ENCODE measurements at places on chromosomes 11 and 22.
A peak's percentile ranks its signal among the peaks of the same experiment; 100 is the strongest.

DNA sequence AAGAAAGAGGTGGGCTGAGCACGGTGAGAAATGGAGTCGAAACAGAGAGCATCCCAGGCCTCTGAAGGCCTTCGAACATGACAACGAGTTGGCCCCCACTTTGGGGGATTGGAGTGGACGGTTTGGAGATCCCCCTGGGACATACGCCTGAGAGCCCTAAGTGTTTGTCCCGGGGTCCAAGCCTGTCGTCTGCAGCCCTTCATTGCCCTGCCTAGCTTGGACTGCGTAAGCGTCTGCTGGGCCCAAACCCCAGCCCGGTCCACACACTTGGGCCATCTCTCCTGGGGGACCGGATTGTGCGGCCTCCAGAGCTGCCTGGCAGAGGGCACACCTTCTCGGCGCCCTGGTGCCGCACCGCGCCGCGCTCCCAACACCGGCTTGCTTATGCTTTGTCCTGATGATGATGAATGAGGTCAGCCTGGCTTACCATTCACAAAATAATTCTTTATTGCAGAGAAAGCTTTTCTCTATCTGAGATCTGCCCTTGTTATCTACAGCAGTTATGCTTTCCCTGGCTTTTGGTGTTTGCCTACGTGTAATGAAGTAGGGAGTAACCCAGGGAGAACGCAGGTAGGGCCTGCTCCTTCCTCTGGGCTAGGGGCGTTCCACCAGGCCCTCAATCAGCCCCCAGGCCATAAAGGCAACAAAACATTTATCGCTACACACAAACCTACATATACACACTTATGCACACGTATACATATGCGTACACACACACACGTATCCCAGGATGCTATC is 85.9 kb upstream of the PPARA start:
- no peak for DNase-seq

DNA sequence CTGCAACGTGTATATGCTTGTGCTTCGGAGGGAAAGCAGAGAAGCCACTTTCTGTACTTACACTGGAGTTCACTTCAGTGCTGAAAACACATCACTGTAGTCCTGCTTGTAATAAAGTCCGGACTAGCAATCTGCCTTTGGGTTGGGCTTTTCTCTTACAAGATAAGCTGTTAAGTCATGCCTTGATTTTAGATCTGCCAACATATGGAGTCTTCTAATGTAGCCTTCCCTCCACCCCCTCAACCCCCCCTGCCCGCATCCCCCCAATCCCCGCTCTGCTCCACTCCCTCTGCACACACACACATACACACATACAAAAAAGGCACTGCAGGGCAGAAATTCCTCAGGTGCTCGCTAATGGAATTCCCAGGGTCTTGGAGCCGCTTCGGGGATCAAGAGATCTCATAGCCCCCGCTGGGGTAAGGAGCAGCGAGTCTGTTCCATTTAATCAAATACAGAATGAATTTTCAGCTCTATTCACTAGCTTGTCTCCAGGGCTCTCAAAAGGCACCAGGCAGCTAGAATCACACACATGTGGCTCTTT is 3.4 kb downstream of the CDON start:
- DNase-seq = no peak

- no peak for DNase-seq
Measured at GRCh38 chr11:33655842-33656600, 44.6 kb downstream of the C11orf91 start.

DNA sequence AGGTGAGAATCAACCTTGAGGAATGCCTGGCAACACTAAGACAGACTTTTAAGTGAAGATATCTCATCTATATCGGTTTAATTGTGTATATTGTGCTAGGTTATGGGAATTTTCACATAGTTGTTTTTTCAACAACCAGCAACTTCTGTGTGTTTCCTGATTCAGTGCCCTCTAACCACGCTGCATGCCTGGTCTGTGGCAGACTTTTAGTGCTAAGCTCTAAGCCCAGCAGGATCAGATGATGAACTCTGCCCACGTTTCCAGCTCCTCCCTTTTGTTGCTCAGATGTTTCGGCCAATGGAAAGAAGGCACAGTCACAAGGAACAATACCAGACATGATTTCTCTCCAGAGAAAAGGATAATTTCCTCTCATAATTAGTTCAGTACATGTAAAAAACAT is 1.4 kb upstream of the VWA5A start:
- DNase-seq = no peak

DNA sequence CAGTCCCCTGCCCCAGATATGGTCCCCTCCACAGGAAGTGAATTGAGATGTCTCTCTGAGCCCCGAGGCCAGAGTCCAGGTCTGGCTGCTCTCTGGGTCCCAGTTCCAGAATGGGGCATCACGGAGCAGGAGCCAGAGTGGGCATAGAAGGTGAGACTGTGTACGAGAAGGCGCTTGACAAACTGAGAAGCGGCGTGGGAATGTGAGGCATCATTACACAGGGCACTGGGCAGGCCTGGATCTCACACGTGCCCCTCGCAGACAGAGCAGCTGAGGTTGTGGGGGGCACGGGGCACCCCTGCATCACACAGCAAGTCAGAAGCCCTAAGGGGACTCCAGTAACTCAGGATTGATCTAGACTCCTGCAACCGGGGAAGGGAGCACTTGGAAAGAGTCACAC is 9.2 kb downstream of the STARD10 start:
- no peak for DNase-seq

- DNase-seq = no peak
Measured at GRCh38 chr22:46119729-46120419, 30.5 kb upstream of the PPARA start.

DNA sequence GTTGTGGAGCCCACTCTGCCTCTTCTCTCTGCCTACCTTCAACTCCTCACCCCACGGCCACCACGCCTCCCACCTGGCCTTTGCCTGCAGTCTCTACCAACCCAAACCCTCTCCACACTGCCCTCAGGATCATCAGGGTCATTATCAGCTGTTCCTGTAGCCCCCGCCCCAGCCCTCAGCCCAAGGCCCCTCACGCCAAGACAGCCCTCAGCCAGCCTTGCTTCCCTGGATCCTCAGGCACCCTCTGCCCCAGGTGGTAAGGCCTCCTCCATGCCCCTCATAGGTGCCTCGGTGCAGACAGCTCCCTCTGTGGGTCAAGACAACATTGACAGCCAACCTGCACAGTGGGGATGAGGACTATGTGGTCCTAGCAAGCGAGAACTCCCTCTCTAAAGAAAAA is 1.7 kb downstream of the SBF1 start:
- DNase-seq = peak; percentile 18

DNA sequence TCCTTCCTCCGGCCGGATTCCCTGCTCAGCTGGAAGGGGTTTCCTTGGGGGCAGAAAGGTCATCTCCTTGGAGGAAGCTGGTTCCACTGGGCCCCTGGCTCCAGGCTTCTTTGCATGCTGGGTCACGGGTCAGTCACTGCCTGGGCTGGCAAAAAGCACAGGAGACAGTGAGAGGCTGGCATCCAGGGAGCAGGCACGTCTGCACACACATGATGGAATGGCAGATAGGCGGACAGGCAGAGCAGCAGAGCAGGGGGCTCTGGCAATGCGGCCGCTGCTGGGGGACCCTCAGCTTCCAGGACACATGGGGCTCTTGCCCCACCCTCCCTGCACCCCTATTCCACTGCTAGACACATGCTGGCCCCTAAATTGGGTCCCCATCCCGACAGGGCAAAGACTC is 40.4 kb downstream of the C11orf58 start:
- no peak for DNase-seq

- no peak for DNase-seq
Measured at GRCh38 chr11:118892964-118893363, 9.3 kb downstream of the CXCR5 start.

- no peak for DNase-seq
Measured at GRCh38 chr22:30591191-30591587, 521 bp downstream of the PES1 start.

- no peak for DNase-seq
Measured at GRCh38 chr11:877565-877964, 33.0 kb downstream of the CHID1 start.

GRCh38 chr11:109512680-109513079 is 90.7 kb downstream of the C11orf87 start:
- DNase-seq = no peak

DNA sequence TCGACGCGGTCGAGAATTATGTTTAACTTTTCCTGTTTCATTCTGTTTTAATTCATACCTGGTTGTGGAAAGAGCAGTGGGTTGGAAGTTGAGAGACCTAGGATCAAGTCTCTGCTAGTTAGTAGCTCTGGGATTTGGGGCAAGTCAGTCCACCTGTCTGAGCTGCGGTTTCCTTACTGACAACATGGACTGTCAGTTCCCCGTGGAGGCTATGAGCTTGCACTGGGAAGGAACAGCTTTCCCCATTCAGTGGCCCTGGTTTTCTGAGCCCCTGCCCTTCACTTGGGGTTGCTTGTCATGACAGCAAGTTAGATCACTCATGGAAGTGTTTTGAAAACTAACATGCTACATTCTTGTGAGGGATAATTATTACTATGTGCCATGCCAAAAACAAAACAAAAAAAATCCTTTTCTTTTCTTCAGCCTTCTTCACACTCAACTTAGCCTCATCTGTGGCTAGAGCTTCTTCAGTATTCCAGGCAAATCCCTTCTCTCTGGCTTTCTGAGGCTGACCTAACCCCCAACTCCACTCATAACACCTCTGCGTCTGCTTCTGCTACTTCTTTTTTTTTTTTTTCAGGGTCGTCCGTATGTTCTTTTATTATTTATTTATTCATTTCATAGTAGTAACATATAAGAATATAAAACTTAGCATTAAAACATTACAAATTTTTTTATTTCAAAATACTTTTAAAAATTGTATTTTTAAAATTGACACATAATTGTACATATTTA is 43.0 kb upstream of the ZBED5 start:
- no peak for DNase-seq

DNA sequence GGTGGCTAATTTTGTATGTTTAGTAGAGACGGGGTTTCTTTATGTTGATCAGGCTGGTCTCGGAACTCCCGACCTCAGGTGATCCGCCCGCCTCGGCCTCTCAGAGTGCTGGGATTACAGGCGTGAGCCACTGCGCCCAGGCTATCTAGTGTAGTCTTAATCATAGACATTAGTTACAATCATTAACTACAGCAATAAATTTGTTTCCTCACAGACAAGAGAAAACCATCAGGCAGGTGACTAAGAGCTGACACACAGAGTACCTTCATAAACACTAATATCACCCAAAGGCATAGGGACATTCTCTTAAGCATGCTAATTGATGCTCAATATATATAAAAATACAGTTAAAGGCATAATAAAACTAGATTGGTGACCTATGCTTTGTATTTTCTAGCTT is 19.4 kb downstream of the SDHD start:
- no peak for DNase-seq

GRCh38 chr11:78340530-78340929 is 77.1 kb downstream of the GAB2 start:
- DNase-seq = no peak

DNA sequence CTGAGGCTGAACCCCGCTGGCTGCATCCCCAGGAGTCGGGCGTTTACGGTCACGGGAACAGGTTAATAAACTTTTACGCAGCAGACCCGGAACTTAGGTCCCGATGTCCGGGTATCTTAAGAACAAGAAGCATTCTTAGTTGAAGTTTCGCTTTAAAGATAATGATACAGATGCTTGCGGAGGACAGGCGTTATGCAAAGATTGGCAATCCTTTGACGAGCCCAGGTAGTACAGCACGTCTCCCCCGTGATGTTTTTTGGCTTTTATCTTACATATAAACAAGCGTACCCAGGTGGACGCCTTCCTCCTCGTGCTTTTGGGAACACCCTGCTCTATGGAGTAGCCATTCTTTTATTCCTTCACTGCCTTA is 871 bp upstream of the TOLLIP start:
- DNase-seq = no peak

- no peak for DNase-seq
Measured at GRCh38 chr11:113697756-113698407, 8.2 kb downstream of the TMPRSS5 start.

DNA sequence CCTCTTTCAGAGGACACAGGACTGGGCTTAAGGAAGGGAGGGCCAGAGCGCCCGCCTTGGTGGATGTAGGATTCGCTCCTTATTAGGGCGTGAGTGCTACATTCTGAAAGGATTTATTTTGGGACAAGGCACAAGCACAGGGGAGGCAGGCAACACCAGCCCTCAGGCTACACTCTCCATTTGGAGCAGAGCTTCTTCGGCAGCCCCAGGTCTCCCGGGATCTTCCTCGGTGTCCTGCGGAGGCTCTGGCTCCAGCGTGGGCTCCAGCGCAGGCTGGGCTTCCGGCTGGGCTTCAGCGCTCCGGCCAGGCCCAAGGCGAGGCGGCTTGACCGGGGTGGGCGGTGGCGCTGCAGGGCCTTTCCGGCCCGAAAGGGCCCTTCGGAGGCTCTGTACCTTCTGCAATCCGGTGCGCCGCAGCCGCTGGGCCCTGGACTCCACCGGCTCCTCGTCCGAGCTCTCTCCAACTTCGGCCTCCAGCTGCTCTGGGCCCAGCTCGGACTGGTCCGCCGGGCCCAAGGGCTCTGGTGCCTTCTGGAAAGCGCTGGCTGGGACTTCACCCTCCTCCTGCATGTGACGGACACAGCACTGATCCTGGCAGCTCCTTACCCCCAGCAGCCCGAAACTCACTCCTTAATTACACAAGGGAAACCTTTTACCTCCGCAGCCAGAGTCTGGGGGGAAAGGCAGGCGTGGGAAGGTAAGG is 1.1 kb downstream of the CAVIN3 start:
- DNase-seq = no peak

- DNase-seq = peak; percentile 10
Measured at GRCh38 chr11:130001461-130002351, 929 bp downstream of the PRDM10 start.

DNA sequence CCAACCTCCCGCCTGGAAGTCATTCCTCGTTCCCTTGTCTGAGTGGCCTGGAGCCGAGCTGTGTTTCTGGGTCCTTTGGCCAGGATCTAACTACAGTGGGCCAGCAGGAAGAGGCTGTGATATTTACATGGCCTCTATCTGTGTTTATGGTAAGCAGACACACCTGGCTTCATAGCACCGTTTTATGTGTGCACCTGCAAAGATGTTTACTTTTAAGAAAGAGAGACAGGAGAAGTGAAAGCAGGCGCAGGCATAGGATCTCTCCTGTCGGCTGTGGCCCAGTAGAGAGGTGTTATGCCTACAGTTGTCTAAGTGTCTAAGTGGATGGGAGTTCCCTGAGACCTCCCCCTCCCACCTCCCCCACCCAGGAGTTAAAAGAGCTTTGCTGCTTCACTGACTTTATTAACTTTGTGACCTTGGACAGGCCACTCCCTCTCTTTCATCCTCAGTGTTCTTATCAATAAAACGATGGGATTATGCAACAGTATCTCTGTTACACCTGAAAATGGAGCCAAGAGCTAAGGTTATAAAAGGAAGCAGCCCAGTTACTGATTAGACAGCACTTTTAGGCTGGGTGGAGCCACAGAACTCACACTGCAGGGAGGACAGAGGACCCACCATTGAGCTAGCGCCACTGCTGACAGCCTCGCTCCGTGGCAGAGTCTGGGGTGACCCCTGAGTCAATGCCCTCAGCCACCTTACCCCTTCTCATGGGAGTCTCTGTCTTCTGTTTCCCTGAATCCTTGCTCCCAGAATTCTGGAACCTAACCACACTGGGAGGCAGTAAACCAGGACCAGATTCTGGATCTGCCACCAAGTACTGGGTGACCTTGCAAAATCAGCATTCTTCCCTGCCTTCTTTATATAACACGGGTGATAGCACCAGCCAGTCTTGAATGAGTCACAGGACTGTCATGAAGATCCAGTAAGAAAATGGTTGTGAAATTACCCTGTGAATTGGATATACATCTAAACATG is 22.0 kb downstream of the ST14 start:
- DNase-seq = no peak

Data from T-helper 22 cell (primary cell).